ENCODE measurements at places on chromosomes 6 and 20.
A peak's percentile ranks its signal among the peaks of the same experiment; 100 is the strongest.

- no peaks in the 10 kb centered on the region for H3K27me3 ChIP-seq
- no peak overlapping the region for H3K4me3 ChIP-seq
- peak overlapping the region; percentile 67 for H3K27ac ChIP-seq
- DNase-seq, result no peak
Observed at GRCh38 chr20:49290608-49291191, 12.8 kb upstream of the ZNFX1 start.

DNA sequence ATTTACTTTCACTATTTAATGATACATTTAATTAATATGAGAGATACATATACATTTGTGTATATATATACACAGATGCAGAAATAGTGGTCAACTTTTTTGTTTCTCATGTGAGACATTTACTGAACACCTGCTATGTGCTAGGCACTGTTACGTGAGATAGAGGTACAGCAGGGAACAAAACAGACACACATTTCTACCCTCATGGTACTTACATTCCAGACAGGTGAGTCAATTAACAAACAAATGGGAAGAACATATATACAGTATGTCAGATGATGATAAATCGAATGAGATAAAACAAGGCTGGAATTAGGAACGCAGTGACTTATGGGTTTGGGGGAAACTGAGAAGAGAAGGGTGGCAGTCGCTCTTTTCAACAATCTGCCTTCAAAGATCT, 5.1 kb downstream of the TFB1M start:
- H3K4me1 ChIP-seq, result no peaks in the 10 kb centered on the region
- peaks cover 8% of the 10 kb centered on the region for H3K36me3 ChIP-seq
- DNase-seq, result no peak

DNA sequence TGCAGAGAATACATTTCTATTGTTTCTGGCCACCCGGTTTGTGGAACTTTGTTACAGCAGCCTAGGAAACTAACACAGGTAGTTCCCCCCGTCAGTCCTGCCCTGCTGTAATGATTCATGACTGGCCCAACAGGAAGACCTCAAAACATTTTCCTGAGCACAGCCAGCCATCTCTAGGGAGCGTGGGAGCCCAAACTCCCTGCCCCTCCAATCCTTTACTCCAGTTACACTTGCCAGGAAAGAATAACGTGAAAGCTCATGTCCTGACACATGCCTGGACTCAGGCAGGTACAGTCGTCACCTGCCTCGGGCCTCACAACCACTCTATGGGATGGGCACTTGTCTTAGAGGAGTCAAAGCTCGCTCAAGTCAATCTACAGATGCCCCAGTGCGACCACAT, 8.4 kb downstream of the TXNDC5 start:
- no peak overlapping the region for H3K4me3 ChIP-seq
- H3K36me3 ChIP-seq, result peaks cover under 1% of the 10 kb centered on the region
- DNase-seq, result no peak

GRCh38 chr6:81126150-81126549, 626.3 kb downstream of the TENT5A start:
- DNase-seq, result no peak
- H3K4me1 ChIP-seq, result no peaks in the 10 kb centered on the region
- no peak overlapping the region for H3K27ac ChIP-seq
- H3K4me3 ChIP-seq, result no peak overlapping the region
- no peaks in the 10 kb centered on the region for H3K36me3 ChIP-seq

DNA sequence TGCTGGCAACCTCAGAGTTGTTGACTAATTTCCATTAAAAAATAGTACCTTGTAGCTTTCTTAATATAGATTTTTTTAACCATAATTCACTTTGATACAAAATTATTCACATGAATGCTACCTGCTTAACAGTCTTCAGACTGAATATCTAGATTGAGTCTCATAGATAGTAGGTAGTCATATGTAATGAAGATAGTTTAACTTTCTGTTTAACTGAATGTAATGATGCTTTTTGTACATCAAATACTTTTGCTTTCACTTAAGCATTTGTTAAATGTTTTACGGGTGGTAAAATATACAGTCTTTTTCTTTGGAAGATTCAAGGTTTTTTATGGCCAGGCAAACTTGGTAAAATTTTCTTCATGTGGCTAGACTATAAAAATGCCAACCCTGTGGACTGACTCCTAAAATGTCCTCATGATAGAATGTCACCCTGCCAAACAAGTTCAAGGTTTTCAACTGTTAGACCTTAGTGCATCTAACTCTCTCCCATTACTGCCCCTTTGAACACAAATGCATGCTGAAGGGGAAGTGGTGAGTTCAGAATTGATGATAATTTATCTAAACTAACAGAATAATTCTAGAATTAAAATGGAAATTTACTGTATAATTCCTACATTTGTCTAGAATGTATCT, 16.4 kb downstream of the TBPL1 start:
- no peaks in the 10 kb centered on the region for H3K36me3 ChIP-seq
- no peak overlapping the region for H3K4me3 ChIP-seq
- peaks cover 4% of the 10 kb centered on the region for H3K4me1 ChIP-seq
- DNase-seq, result no peak
- no peaks in the 10 kb centered on the region for H3K27me3 ChIP-seq
- no peak overlapping the region for H3K27ac ChIP-seq

GRCh38 chr6:157629220-157629619, 193.8 kb upstream of the SNX9 start:
- no peak for DNase-seq
- no peak overlapping the region for H3K27ac ChIP-seq
- no peak overlapping the region for H3K4me3 ChIP-seq
- H3K27me3 ChIP-seq, result no peaks in the 10 kb centered on the region
- peaks cover 50% of the 10 kb centered on the region for H3K4me1 ChIP-seq

DNA sequence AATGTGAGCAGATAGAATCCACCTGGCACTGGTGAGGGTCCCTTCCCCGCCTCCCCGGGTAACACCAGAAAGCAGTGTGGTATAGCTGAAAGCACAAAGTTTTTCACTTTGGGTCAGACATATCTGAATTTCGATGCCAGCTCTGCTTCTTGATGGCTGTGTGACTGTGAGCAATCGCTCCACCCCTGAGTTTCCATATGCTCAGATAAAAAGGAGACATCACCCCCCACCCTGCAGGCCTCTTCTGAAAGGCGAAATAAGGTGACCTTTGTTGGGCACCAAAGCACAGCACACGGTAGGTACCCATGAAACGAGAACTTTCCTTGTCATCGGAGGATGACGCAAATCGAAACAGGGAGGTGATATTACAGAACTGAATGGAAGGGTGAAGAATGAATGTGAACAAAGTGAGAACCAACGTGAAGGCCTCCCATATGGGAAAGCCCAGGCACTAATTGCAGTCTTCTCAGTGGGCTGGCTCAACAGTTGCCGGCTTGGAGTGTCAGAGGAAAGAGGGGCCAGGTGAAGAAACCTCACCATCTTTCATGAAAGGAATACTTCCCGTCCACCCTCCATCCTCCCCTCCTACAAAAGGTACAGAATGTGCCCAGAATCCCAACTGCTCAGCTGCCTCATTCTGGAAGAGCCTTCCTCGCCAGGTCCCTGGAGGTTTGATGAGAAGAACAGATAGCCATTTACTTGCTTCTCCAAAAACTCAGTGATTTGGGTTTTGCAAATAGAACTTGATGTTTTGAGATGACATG, 61.8 kb downstream of the NFATC2 start:
- H3K4me3 ChIP-seq, result no peak overlapping the region
- DNase-seq, result no peak
- H3K27ac ChIP-seq, result no peak overlapping the region
- H3K4me1 ChIP-seq, result no peaks in the 10 kb centered on the region
- H3K36me3 ChIP-seq, result no peaks in the 10 kb centered on the region

- H3K36me3 ChIP-seq, result no peaks in the 10 kb centered on the region
- peak; percentile 28 for DNase-seq
- no peaks in the 10 kb centered on the region for H3K4me1 ChIP-seq
- H3K27me3 ChIP-seq, result no peaks in the 10 kb centered on the region
- no peak overlapping the region for H3K27ac ChIP-seq
Observed at GRCh38 chr6:24431045-24431451, 28.3 kb downstream of the MRS2 start.

GRCh38 chr6:56002336-56002735, 126.9 kb upstream of the BMP5 start:
- H3K27me3 ChIP-seq, result no peaks in the 10 kb centered on the region
- H3K27ac ChIP-seq, result no peak overlapping the region
- H3K4me1 ChIP-seq, result no peaks in the 10 kb centered on the region
- no peak overlapping the region for H3K4me3 ChIP-seq
- DNase-seq, result no peak

DNA sequence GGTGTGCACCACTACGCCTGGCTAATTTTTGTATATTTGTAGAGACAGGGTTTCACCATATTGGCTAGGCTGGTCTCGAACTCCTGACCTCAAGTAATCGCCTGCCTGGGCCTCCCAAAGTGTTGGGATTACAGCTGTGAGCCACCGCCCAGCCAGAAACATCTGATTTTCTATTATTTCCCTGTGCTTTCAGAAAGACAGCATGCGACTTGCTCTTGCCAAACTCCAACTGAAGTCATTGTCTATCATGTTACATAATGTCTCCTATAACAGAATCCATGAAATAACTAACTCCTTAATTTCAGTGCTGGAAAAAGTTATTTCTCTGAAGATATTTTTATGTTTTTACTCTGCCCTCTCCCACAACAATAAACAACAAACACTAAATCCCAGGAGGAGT, 8.5 kb downstream of the RMND1 start:
- peaks cover 3% of the 10 kb centered on the region for H3K36me3 ChIP-seq
- no peak overlapping the region for H3K4me3 ChIP-seq
- H3K4me1 ChIP-seq, result peaks cover 6% of the 10 kb centered on the region
- no peak for DNase-seq
- H3K27me3 ChIP-seq, result no peaks in the 10 kb centered on the region

- no peak overlapping the region for H3K27ac ChIP-seq
- H3K4me3 ChIP-seq, result no peak overlapping the region
- no peaks in the 10 kb centered on the region for H3K36me3 ChIP-seq
- H3K4me1 ChIP-seq, result no peaks in the 10 kb centered on the region
Observed at GRCh38 chr6:131914967-131915751, 36.0 kb downstream of the CCN2 start.

- peaks cover 13% of the 10 kb centered on the region for H3K4me1 ChIP-seq
- no peak for DNase-seq
- no peak overlapping the region for H3K27ac ChIP-seq
- peak overlapping the region; percentile 58 for H3K4me3 ChIP-seq
- H3K27me3 ChIP-seq, result peaks cover 64% of the 10 kb centered on the region
Observed at GRCh38 chr6:27667016-27667656, 194.2 kb upstream of the ZNF184 start.

DNA sequence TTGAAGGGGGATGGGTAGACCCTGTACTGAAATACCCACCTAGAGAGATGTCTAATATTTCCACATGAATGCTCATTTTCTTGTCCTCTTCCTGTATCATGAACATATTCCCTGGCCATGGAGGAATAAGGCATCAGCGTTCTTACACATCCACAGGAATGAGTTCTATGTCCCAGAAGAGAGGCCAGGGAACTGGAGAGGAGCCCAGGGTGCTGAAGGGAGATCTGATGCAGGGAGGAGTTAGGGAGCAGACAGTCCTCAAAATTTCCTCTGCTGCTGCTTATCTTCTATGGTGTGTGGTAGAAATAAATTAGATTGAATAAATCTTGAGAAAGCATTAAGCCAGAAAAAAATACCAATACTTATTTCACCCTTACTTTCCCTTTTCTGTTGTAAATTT, 295.0 kb downstream of the KCNQ5 start:
- no peaks in the 10 kb centered on the region for H3K4me1 ChIP-seq
- no peak for DNase-seq
- H3K4me3 ChIP-seq, result no peak overlapping the region
- H3K36me3 ChIP-seq, result no peaks in the 10 kb centered on the region

GRCh38 chr6:153966001-153966400, 73.0 kb upstream of the OPRM1 start:
- no peak overlapping the region for H3K27ac ChIP-seq
- no peaks in the 10 kb centered on the region for H3K36me3 ChIP-seq
- no peak for DNase-seq
- no peaks in the 10 kb centered on the region for H3K27me3 ChIP-seq
- H3K4me3 ChIP-seq, result no peak overlapping the region
- H3K4me1 ChIP-seq, result no peaks in the 10 kb centered on the region

- no peak overlapping the region for H3K4me3 ChIP-seq
- no peak overlapping the region for H3K27ac ChIP-seq
Observed at GRCh38 chr6:723540-723939, 30.6 kb upstream of the EXOC2 start.

GRCh38 chr6:166592821-166593220, 6.3 kb upstream of the RAMACL start:
- DNase-seq, result no peak
- no peaks in the 10 kb centered on the region for H3K27me3 ChIP-seq
- no peaks in the 10 kb centered on the region for H3K36me3 ChIP-seq
- H3K4me3 ChIP-seq, result no peak overlapping the region
- H3K4me1 ChIP-seq, result peaks cover 20% of the 10 kb centered on the region
- H3K27ac ChIP-seq, result no peak overlapping the region

GRCh38 chr20:58646703-58647102, 4.4 kb upstream of the STX16 start:
- H3K27me3 ChIP-seq, result peaks cover 15% of the 10 kb centered on the region
- no peak overlapping the region for H3K27ac ChIP-seq
- no peak for DNase-seq
- H3K4me3 ChIP-seq, result no peak overlapping the region
- no peaks in the 10 kb centered on the region for H3K4me1 ChIP-seq
- no peaks in the 10 kb centered on the region for H3K36me3 ChIP-seq

DNA sequence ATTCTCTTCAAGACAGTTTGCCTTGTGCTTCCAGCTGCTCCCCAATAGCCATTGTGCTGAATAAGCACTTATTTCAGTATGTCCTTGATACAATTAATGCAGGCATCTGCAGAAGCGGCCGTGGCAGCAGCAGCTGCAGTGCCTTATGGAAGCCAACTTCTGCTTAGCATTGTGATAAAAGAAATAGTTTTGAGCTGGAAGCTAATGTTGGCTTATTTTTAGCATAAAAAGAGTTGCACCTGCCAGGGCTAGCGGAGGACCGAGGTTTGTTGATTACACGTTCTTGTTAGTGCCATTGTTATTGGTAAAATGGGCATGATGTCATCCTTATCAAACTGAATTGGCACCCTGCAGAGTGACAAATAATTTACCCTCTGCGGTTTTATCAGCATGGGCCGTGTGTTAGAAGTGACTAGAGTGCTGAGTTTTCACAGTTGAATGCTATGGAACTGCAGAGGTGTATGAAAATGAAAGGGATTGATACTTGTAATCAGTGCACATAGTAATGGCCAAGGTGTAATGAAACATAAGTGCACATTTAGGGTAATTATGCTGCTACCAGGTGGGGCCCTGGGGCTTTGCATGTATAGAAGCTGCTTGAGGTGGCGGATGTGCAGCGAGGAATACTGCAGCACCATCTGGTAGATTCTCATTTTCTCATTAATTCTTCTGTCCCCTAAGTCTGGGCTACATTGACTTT, 334.3 kb downstream of the CDKAL1 start:
- peak; percentile 55 for DNase-seq
- H3K36me3 ChIP-seq, result no peaks in the 10 kb centered on the region
- peaks cover 37% of the 10 kb centered on the region for H3K4me1 ChIP-seq
- no peaks in the 10 kb centered on the region for H3K27me3 ChIP-seq
- no peak overlapping the region for H3K27ac ChIP-seq
